ENCODE measurements at places on chromosomes 16 and 17.

DNA sequence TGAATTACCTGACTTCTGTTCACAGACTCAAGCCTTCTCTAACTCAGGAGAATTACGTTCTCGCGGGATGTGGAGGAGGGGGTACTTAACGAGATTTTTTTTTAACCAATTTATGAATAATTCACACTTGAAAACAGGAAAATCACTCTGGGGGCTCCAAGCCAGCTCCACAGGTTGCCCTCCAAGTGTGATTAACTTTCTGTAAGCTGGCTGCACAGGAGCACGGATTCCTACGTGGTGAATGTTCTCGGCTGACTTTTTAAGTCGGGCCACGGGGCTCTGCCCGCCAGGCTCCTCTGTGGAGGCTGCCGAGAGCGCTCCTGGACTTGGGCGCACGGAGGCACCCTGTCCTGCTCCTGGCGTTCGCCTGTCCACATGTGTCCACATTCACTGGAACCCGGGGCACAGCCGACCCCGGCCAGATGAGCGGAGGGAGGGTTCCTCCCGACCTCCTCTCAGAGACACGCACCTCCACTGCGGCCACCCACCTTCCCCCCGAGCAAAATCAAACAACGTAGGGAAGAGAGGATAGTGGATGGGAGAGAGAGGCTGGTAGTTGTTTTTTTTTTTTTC is 147.1 kb upstream of the CHMP6 start:
- DNase-seq: no peak

- DNase-seq: no peak
These were observed 97.7 kb downstream of the RPGRIP1L start for GRCh38 chr16:53605831-53606400.

GRCh38 chr17:73711184-73711583 is 66.9 kb upstream of the SDK2 start:
- no peak for DNase-seq

GRCh38 chr17:36545077-36545464 is 352 bp downstream of the GGNBP2 start:
- no peak for DNase-seq

- DNase-seq: no peak
These were observed 13.5 kb upstream of the EFCAB13 start for GRCh38 chr17:47310186-47310733.

DNA sequence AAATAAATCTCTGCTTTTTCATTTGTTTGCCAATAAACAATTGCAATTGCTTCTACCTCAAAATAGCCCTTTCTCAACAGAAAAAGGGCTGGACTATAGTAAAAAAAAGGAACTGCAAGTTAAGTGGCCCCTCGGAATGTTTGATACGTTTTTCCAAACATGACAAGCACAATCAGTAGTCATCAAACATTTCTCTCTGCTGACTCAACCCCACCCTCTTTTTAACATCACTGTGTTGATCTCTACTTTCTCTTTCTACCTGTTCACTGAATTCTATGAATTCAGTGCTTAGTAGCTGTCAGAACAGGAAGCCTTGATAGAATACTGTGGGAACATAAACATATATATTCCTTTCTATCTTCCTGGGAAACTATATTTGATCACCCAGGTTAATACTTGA is 116.5 kb upstream of the AXIN2 start:
- DNase-seq: no peak
